ENCODE measurements at places on chromosomes 1 and 21. TPM values are rescaled to one million over a fixed set of nuclear protein-coding genes. Genes with fewer than 3 reads are reported as not detected.

The KIF2C gene
- total RNA-seq: 9.9 TPM

The YRDC gene
- 22.7 TPM for total RNA-seq

The DTL gene
- total RNA-seq: 4.9 TPM

The MAGOH gene
- 56.1 TPM for total RNA-seq

The CIART gene
- total RNA-seq: 0.54 TPM

The SPATA1 gene
- total RNA-seq: 1.0 TPM

The OR2L13 gene
- total RNA-seq: not detected

The FMO4 gene
- 0.47 TPM for total RNA-seq

The ARMH1 gene
- not detected for total RNA-seq

The DCST1 gene
- not detected for total RNA-seq

The OLFML3 gene
- total RNA-seq: 0.45 TPM

The SPATA6 gene
- 3.2 TPM for total RNA-seq

The NPR1 gene
- 12.0 TPM for total RNA-seq

The RNU1-3 gene
- total RNA-seq: 5,329 TPM

The RLF gene
- total RNA-seq: 32.8 TPM

The SYPL2 gene
- total RNA-seq: not detected

The EDN2 gene
- 0.09 TPM for total RNA-seq

The SFN gene
- not detected for total RNA-seq

The SYT2 gene
- total RNA-seq: not detected

The RNU1-1 gene
- total RNA-seq: 5,329 TPM

The CSDE1 gene
- total RNA-seq: 840 TPM

The MR1 gene
- total RNA-seq: 7.4 TPM

The CD48 gene
- total RNA-seq: not detected

The YOD1 gene
- 6.7 TPM for total RNA-seq

The TSSK3 gene
- 0.19 TPM for total RNA-seq

The NPHS2 gene
- total RNA-seq: not detected

The LCE1B gene
- total RNA-seq: not detected

The FNDC5 gene
- 0.27 TPM for total RNA-seq

The DMRTA2 gene
- total RNA-seq: not detected

The TSPAN1 gene
- total RNA-seq: 0.45 TPM

The USP16 gene
- 26.4 TPM for total RNA-seq

The FAAH gene
- total RNA-seq: 0.75 TPM

The OR2T33 gene
- not detected for total RNA-seq

The CRYAA gene
- total RNA-seq: not detected

The LRRN2 gene
- not detected for total RNA-seq

The MTARC2 gene
- 12.7 TPM for total RNA-seq

The TTC22 gene
- total RNA-seq: not detected

The SLC22A15 gene
- total RNA-seq: 0.47 TPM

The TMOD4 gene
- 0.28 TPM for total RNA-seq

The KRTAP22-2 gene
- not detected for total RNA-seq

The CELA3A gene
- 0.09 TPM for total RNA-seq
